ENCODE measurements at places on chromosomes 4 and X.

GRCh38 chrX:18955676-18956075, 28.2 kb downstream of the PHKA2 start:
- no peak for DNase-seq

- no peak for DNase-seq
Observed at GRCh38 chr4:12879496-12879895, 604.6 kb downstream of the RAB28 start.

DNA sequence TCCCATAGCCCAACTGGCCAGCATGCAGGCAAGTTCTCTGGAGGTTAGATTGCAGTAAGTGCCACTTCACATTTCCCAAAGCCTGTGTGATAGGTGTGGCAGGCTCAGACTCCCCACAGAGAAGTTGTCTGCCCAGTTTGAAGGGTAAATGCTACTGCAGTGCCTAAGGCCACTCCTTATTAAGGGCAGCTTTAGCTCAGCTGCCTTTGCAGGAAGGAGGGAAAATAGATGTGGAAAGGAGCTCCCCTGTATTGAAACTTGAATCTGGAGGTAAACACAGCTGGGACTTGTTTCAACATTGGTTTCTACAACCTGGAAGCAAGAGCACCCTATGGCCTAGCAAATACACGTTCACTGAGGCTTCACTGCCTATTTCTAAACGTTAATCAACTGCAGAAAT, 22.4 kb downstream of the NEXMIF start:
- DNase-seq = peak; percentile 77

DNA sequence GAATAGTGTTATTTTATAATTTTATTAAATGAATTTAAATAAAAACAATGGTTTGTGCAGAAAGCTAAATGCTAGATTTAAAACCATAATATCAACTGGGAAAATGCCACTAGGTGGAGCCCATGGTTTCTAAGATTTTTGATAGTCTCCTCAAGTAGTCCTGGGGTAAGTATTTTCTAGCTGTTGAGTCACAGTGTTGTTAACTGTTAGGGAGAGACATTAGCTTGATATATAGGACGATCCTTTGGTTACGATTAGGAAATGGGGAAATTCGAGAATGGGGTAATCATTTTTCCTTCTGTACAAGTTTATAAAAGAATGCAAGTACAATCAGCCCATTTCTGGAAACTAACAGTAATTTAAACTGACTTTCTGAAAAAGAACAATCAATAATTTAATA, 378.4 kb downstream of the ANKRD50 start:
- peak; percentile 68 for DNase-seq

GRCh38 chr4:22874334-22874912, 181.7 kb downstream of the GBA3 start:
- DNase-seq = peak; percentile 46

GRCh38 chrX:54043056-54043455, 1.2 kb downstream of the PHF8 start:
- DNase-seq = no peak

GRCh38 chrX:119673336-119673735, 19.6 kb downstream of the SEPTIN6 start:
- no peak for DNase-seq

DNA sequence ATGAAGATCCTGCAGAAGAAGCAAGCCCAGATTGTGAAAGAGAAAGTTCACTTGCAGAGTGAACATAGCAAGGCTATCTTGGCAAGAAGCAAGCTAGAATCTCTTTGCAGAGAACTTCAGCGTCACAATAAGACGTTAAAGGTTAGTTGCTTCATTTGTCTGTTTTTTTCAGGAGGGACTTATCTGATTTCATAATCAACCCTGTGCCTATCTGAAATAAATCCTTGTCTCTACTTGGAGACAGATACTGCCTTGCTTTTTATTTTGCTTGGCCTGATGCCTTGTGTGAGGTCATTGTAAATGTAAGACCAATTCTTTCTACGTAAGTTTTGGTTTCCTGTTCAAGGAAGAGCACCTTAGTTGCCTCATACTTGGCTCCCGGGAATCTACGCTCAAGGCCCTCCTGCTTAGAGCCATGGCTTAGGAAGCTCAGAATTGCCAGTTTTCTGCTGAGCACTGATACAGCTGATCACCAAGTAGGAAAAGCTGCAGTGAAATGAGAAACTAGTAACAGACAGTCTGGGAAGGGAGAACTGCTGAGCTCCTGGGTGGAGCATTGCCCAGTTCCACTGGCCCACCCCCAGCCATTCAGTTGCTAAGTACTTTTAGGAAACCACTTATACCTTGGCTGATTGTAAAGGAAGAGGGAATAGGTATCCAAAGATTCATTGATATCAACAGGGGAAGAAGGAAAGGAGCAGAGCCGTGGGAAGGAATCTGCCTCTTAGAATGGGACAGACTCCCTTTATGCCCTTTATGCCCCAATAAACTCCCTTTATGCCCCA, 41.8 kb downstream of the RBBP7 start:
- no peak for DNase-seq

- peak; percentile 18 for DNase-seq
Observed at GRCh38 chr4:172202480-172203076, 389.4 kb downstream of the GALNTL6 start.

DNA sequence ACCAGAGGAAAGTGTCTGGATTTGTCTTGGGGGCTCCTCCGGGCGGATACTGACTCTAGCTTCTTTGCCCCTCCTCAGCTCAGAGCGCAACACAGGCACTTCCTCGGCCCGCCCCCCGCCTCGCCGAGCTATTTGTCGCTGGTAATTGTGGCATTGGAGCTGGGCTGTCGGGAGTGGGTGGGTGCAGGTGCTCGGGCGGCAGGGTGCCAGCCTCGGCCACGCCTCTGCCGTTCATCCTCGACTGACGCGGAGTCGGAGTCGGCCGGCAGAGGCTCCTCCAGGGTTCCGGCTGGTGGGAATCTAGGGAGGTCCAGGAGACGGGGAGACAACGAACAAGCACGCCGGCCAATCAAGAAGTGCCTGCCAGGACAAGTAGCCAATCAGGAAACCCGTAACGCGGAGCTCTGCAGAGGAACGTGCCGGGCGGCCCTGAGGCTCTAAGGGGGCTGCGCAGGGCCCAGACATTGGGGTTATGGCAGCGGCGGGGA, 3.9 kb upstream of the SYN1 start:
- DNase-seq = peak; percentile 90

DNA sequence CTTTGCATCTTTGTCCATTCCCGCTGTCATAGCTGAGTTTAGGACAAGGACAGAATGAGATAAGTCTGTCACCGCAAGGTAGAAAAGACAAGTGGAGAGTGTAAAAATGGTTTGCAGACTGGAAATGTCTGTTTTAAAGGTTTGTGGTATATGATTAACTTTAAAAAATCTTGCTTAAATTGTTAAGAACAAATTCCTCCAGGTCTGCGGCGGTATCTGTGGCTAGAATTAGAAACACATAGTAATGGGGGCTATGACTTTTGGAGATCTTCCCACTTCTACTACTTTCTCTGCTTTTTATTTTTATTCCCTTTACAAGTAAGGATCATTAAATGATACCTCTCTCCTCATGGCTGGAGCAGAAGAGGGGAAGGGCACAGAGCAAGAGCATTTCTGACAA, 92.2 kb downstream of the MID1IP1 start:
- no peak for DNase-seq

DNA sequence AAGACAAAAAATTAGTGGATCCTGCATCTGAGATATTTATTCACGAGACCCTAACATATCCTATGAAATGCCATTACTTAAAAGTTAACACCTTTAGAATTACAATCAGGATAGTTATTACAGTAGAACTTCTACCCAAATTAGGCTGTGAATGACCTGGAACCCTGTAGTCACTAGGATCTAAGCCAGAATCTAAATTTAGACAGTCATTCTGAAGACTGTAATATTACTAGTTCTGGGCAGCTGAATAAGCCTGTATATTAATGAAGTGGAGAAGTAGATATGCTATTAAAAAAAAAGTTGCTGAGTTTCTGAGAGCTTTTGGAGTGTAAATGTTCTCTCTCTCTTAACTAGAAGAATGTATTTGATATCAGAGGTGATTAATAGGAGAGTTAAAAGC, 67.0 kb downstream of the FAM13A start:
- DNase-seq = no peak

DNA sequence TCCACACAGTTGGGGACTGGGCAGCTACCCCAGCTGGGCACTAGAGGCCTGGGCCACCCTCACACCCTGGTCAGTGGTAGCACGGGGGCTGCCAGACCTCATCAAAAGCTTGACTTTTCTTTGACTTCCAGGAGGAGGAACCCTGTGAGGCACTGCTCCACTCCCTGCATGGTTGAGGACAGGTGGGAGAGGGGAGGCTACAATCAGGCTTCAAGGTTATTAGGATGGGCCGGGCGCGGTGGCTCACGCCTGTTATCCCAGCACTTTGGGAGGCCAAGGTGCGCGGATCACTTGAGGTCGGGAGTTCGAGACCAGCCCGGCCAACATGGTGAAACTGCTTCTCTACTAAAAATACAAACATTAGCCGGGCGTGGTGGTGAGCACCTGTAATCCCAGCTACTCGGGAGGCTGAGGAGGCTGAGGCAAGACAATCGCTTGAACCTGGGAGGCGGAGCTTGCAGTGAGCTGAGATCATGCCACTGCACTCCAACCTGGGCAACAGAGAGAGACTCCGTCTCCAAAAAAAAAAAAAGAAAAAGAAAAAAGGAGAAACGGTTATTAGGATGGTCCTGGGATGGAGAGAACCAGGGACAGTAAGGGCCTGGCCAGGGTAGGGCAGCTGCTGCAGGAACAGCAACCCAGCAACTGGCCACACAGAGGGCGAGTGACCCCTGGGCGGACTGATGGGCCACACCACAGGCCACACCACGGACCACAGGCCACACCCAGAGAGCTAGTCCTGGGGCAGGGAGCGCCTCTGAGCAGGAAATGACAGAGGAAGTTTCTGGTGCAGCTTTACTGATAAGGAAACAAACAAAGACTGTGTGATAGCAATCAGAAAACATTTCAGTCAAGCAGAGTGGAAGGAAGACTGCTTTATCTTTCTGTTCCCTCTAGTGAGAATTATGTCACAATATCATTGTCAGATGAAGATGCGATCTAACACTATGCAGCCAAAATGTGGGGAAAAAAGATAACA, 20.5 kb upstream of the OPN1LW start:
- DNase-seq = no peak

DNA sequence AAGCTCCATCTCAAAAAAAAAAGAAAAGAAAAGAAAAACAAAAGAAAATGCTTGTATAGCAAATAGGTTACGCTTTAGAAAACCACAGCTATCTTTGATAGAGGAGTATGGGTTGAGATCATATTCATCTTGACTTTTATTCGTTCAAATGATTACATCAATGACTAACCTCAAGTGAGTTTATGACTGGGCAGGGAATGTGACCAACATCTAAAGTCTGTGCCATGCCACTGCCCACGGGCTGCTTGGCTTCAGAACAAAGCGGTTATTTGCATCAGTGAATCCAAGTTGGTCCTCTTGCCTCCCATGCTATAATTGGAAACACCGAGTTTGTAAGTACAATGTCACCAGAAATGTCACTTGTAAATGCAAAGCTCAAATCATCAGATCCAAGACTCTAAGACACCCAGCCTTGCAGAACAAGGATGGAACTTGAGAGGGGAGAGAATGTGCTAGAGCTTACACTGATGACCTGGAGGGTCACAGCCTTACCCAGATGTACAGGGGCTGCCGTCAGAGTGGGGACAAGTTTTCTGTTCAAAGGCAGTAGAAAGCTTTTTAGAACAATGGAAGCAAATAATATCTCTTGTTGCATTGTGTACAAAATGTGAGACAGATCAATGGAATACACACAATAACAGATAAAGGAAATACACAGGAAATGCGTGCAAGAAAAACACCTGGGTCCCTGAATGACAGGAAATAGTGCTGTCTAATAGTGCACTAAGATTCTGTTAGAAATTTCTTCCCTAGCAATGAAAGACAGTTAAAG, 8.4 kb upstream of the OPN1LW start:
- DNase-seq = no peak

DNA sequence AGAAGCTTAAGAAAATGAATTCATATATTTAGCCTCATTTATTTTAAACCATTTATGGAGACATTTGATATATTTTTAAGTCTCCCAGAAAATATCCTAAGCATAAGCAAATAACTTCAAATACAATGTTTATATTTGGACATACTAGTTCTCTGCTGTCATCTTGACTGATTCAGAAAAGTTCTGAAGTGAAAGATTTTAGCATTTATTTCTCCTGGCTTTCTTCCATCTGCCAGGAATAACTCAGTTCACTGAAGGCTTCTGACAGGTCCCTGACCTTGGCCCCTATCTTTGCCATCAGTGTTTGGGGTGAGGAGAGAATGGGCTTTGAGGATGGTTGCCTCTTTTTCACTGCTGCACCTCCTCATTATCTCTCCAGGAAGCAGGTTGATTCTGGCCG, 115.7 kb downstream of the SLIT2 start:
- DNase-seq = no peak

DNA sequence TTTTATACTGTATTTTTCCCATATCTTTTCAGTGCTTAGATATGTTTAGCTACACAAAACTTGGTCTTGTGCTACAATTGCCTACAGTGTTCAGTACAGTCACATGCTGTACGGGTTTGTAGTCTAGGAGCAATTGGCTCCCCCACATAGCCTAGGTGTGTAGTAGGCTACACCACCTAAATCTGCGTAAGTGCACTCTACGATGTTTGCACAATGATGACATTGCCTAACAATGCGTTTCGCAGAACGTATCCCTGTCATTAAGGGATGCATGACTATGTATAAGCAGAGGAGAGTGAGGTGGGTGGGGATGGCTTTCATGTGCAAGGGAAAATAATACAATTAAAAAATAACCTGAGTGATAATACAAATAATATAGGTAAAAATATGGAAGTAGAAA, 131.4 kb downstream of the GBA3 start:
- DNase-seq = peak; percentile 2

- DNase-seq = no peak
Observed at GRCh38 chrX:10399043-10399741, 221.2 kb downstream of the MID1 start.

GRCh38 chr4:112170451-112170993, 25.3 kb downstream of the FAM241A start:
- DNase-seq = no peak

GRCh38 chrX:18360867-18361266, 6.4 kb upstream of the SCML2 start:
- DNase-seq = no peak

GRCh38 chrX:107119283-107119682, 661 bp upstream of the RBM41 start:
- no peak for DNase-seq

- no peak for DNase-seq
Observed at GRCh38 chr4:95985051-95985450, 145.2 kb downstream of the PDHA2 start.

DNA sequence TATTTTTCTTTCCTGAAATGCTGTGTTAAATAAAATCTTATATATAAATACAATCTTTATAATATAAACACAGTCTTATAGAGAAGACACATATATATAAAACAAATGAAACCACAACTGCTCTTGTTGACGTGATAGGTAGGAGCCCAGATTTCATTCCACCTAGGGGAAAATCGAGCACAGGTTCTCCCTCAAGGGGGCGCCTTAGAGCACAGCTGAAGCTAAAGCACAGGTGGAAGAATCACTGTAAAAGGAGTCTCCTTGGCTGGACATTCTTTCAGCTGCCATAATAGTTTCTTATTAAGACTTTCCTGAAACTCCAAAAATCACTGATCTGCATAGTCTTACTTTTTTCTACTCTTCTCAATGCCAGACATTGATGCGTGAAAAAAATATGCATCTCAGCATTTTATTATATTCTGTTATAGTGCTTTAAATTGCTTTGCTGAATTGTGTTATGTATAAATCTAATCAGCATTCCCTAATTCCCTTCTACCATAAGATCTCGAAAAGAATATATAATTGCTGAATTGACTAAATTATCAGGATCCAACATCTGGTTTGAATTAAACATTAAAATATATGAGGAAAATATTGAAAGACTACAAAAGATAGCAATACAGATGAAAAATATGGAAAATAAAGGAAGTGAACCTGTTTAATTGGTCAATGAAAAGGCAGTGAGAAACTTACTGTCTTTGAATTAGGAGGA, 25.5 kb upstream of the RXFP1 start:
- DNase-seq = peak; percentile 7

All from T47D (cell line).